ENCODE measurements at places on chromosomes 3 and 15.
A peak's percentile ranks its signal among the peaks of the same experiment; 100 is the strongest.

GRCh38 chr3:179036226-179036625, 35.4 kb downstream of the ZMAT3 start:
- DNase-seq = no peak

GRCh38 chr15:35013370-35013769, 25.3 kb upstream of the ZNF770 start:
- no peak for DNase-seq

DNA sequence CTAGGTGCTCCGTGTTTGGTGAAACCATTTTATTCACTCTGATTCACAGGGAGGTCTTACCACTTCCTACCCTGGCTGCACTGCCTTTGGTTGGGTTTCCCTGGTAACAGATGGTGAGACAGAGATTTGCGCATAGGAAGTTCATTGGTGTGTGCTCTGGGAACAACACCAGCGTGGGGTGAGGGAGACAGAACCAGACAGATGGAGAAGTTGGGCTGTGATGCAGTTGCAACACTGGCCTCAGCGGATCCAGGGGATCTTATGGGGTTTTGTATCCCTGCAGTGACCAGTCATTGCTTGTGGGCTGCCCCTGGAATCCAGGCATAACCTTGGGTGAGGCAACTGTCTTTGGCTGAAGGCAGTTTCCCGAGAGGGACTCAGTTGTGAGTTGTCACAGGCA, 12.5 kb upstream of the IL16 start:
- no peak for DNase-seq

DNA sequence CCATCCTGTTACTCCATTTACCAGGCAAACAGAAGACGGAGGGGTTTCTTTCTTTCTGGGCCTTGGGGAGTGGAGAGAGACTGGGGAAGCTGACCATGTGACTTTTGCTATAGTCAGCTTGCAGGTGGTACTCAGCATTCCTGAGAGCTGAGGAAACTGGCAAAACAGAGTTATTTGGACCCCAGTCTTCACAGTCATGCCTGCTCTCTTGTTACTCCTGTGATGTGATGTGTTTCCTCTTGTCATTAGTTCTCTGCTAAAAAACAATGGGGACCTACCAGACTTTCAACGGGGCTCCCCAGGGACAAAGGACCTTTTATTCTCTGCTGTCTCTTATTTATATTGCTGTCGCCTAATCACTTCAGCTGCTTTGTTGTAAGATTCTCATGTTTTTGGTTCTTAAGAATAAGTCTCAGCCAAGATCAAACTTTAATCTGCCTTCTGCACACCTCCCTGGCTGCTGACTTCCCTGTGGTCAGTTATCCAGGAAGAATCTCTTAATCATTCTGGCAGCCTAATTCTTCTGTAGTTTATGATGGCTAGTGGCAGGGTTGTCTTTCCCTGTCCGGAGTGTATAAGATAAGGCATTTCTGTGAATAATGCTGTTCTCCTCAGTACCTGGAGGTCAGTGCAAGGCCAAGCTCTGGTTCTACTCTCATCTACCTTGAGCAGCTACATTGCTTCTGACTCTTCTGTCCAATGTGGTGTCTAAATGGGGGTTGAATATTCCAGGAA, 8.8 kb downstream of the STARD9 start:
- DNase-seq = no peak

DNA sequence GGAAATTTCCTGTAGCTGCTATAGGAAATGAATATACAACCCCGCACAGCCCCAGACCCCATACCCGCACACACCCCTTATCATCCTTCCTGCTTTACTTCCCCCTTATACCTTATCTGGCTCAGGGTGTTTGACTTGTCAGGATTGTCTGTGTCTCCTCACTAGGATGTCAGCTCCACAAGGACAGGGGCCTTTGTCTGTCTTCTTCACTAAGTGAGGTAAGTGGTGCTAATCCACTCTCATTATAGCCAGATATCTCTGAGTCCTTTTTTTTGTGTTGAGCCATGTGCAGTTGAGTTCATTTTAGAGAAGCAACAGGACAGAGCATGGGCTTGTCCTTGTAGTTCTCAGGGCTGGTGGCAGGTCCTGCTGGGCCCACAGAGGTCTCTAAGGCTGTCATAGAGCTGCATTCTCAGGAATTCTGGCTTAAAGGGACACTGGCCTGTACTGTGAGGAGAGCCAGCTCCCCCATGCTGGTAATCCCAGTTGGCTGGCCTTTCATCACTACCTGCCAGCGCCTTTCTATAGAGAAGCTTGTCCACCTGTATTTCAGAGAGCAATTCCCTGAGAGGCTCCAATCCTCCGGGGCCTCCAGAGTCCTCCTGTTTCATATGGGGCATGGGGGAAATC, 9.0 kb downstream of the KY start:
- peak; percentile 28 for DNase-seq

- DNase-seq = no peak
Observed at GRCh38 chr3:157493627-157494550, 9.3 kb downstream of the VEPH1 start.

- peak; percentile 91 for DNase-seq
Observed at GRCh38 chr3:194871143-194871863, 185.6 kb downstream of the FAM43A start.

GRCh38 chr3:13647298-13648059, 98.6 kb downstream of the FBLN2 start:
- DNase-seq = no peak

GRCh38 chr3:27483117-27484014, 818 bp downstream of the SLC4A7 start:
- no peak for DNase-seq

- DNase-seq = no peak
Observed at GRCh38 chr3:78090382-78090781, 1050.5 kb downstream of the ROBO2 start.

DNA sequence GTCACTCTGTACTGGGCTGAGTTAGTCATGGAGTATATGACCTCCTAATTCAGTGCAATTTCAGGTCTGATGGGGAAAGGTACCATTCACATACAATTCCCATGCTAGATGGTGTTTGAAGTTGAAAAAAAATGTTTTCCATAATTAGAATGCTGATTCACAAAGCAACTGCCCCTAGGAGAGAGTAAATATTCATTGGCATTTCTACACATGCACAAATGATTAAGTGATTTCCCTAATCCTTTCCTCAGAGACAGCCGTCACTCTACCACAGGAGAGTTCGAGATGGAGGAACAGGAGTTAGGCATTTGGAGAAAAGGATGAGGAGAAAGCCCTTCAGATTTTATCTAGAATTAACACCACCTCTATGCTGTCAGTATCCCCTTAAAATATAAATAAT, 32.5 kb downstream of the GADL1 start:
- no peak for DNase-seq

Data from mesenteric fat pad (tissue), 1 donor.